ENCODE measurements at places on chromosomes 12 and 14.

DNA sequence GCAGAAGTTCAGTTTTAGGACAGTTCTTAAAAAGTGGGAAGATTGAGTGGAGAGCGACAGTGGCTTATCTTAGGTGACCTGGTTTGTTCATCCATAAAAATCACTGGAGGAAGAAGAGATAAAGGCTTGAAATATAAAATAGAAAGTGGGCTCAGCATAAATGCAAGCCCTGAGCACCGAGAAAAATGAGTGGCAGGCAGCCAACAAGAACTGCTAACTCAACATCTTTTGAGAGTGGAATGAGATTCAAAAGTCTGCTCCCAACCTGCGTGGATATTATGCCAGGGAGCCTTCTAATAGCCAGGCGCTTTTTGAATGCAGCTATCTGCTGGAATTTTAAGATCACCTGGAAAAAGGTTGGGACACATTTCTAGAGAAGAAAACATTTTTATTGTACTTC is 666.5 kb downstream of the FLRT2 start:
- no peak for DNase-seq

DNA sequence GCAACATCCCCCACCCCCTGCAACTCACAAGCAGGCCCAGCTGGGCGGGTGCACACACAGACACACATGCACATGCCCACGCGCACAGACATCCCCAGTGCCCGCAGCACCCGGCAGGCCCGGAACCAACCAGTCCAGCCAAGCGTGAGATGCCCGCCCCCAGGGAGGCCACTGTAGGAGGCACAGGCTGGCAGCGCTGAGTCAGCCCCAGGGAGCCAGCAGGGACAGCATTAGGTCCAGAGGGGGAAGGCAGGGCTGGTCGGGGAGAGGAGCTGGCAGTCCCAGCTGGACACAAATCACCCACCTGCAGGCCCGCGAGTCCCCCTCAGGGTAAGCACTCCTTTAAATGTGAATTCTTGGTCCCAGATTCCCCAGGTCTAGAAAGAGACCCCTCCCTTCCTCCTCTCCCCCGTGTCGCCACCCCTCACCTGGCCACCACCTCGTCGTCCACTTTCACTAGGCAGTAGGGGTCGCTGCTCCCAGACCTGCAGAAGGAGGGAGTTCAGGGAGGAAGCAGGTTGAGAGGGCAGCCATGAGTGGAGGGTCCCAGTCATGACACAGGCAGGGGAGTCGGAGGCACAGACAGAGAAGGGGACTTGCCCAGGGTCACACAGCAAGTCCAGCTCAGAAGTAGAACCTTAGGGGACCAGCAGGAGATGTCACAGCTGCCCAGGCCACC is 5.0 kb downstream of the RASAL1 start:
- no peak for DNase-seq

- DNase-seq = peak; percentile 59
Observed at GRCh38 chr12:58915634-58916033, 4.7 kb downstream of the LRIG3 start.

DNA sequence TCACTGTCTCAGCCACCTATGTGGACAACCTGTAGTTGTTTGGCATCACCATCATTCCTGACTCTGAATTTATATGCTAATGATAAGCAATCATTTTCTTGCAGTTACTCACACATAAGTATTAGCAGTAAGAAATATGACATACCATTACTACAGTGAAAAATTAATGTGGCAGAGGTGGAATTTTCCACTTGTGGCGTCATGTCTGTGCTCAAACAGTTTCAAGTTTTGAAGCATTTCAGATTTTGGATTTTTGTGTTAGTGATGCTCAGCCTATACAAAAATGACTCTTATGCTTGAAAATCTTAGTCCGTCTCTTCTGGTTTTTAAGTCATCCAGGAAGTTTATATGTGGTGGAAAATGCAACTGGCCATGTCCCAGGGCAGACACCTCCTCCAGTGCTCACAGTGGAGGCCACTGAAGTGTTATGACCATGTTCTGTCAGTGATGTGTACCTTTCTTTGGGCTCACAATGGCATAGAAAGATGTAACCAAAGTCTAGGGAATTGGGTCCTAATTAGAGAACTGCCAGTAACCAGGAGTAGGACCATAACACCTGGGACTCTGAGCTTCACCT is 220.6 kb downstream of the SYT1 start:
- no peak for DNase-seq

DNA sequence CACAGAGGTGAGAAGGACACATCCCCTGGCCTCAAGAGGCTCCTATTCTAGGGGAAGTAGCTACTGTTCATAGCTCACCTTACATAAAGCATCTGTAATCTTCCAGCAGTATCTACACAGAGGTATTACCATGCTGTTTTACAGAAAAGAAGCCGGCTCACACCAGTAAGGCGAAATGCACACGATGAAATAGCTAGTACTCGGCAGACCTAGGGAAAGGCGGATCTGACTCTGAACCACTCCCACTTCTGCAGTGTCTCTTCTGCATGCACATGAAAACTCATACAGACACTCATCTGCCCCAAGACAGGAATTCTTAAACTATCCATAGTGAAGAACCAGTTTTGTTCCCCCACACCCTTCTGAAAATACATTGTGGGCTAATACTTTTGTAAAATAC is 73.6 kb downstream of the IQSEC3 start:
- DNase-seq = no peak
